Hepatocyte (in vitro differentiated cells): ENCODE measurements at places on chromosomes 16 and 17. TPM values are rescaled to one million over a fixed set of nuclear protein-coding genes. Genes with fewer than 3 reads are reported as not detected.

The TP53TG3F gene
- not detected in 2 replicates for polyA plus RNA-seq

The KCNJ2 gene
- polyA plus RNA-seq, result 0.41 and 1.0 TPM in 2 replicates

The KRTAP4-4 gene
- polyA plus RNA-seq, result not detected in 2 replicates

The MT1E gene
- polyA plus RNA-seq, result 105 and 121 TPM in 2 replicates

The CD300LB gene
- not detected in 2 replicates for polyA plus RNA-seq

The TMEM114 gene
- polyA plus RNA-seq, result not detected in 2 replicates

The CD7 gene
- polyA plus RNA-seq, result 7.0 and 7.8 TPM in 2 replicates

The TNK1 gene
- 8.9 and 10.2 TPM in 2 replicates for polyA plus RNA-seq

The AIPL1 gene
- polyA plus RNA-seq, result not detected in 2 replicates

The GDPD3 gene
- 5.4 and 11.2 TPM in 2 replicates for polyA plus RNA-seq

The HLF gene
- 0.26 and 0.48 TPM in 2 replicates for polyA plus RNA-seq

GRCh38 chr17:75602644-75603043 is 15.0 kb downstream of the MYO15B start:
- DNase-seq, result no peak

- DNase-seq, result no peak
These were observed 16.8 kb upstream of the TRPV2 start for GRCh38 chr17:16398270-16399267.

DNA sequence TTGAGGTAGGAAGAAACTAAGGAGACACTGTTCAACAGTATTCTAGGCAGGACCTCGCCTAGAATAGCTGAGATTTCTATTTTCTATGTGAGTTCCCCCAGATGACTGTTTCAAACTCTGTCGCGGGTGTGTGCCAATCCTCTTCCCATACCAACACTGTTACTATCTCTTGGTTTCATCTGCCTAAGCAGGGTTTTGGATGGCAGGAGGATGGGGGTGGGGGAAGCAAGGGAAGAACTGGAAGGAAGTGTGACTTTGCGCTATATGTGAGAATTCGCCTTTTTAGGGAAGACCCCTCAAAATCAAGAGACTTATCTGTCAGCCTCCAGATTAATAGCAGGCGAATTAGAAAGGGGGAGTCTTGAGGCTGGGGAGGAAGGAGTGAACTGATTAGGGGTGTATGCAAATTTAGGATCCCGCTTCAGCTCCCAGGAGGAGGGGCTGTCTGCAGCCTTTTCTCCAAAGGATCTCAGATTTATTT is 521 bp upstream of the G6PC3 start:
- DNase-seq, result no peak

DNA sequence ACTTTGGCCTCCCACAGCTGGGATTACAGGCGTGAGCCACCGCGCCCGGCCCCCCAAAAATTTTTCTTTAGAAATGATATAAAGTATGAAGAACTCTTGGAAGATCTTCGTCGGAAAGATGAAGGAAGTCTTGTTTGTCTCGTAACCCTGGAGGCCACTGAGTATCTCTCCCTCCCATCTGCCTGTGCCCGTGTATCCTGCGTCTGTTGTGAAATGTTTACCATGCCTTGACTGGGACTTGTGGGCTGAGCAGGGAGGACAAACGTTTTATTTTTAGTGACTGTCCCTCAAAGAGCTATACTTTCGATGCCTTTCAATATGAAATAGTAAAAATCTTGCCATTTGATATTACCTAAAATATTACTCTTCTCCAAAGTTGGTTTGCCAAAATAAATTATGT is 121.2 kb downstream of the RPTOR start:
- DNase-seq, result no peak

- DNase-seq, result no peak
These were observed 169.0 kb downstream of the IRF8 start for GRCh38 chr16:86067936-86068335.

DNA sequence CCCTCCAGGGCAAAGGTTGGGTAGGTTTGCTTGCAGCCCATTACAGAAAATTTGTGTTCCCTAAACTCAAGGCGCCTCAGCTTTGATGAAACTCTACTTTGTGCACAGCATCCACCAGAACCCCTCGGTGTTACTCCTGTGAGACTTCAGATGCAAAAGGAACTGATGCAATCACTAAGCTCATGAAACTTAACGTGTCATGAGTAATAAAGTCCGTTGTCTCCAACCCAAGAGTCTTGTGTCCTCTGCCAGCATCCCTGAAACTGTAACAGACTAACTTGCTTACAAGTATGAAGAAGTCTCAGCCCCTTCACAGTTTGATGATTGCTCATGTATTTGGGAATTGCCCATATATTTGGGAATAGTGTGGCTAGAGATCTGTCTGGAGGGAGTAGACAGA is 74.8 kb upstream of the MARCHF10 start:
- no peak for DNase-seq

DNA sequence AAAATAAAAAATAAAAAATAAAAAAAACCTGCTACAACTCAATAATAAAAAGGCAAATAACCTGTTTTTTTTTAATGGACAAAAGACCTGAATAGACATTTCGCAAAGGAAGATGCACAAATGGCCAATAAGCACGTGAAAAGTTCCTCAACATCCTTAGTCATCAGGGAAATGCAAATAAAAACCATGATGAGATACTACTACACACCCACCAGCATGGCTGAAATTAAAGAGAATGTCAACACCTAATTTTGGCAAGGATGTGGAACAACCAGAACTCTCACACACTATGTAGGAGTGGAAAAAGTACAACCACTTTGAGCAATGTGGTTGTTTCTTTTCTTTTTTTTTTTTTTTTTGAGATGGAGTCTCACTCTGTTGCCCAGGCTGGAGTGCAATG is 24.6 kb downstream of the COG7 start:
- DNase-seq, result no peak

- no peak for DNase-seq
These were observed 154.2 kb downstream of the KCNJ12 start for GRCh38 chr17:21530311-21530710.
